ENCODE measurements at places on chromosomes 3 and 15.

GRCh38 chr3:114847564-114847963 lies 299.5 kb downstream of the ZBTB20 start:
- DNase-seq, result no peak

DNA sequence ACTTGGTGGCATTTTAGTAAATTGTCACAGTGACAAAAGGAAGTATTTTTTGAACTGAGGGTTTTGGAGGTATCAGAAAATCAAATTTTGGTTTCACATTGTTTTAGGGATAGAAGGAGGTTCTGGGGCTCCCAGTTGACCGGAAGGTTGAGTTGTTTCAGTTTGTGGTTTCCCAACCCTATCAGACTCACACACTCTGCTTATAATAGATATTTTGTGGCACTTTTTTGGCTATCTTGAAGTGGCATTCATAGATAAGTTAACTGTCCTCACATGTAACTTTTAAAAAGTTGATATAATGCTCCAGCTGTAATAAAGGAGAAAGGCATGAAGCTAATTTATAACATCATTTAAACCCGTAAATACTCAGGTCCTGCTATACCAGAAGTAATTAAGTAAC lies 12.8 kb downstream of the ARMC8 start:
- no peak for DNase-seq

GRCh38 chr3:130729154-130729553 lies 17.5 kb downstream of the PIK3R4 start:
- DNase-seq, result no peak

- no peak for DNase-seq
Observed at GRCh38 chr3:127753898-127754410, 68.4 kb downstream of the MGLL start.

DNA sequence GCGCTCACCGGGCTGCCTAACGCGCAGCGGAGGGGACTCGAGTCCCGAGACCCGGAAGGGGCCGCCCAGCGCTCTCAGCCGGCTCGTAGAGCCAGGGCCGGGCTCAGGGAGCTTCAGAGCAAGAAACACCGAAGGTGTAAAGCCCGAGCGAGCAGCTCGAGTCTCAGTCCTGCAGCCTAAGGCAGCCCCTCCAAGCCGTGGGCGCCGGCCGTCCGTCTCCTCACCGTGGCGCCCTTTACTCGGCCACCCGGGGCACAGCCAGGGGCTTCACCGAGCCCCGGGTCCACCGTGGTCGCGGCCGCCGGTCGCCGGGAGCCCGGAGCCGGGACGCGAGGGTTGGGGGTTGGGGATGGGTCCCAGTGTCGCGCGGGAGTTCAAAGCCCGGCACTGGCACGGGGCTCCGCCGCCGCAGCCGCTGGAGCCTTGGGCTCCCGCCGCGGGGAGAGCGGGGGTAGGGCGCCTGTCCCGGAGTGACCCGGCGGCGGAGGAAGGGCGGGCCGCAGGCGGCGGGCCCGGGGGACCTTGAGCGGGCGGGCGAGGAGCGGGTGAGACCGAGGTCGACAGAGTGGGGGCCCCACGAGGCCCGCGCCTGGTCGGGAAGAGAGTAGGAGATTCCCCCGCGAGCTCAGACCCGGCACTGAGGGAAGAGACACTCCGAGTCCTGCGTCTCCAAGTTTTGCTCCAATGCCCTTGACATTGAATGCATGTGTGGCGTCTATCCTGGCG lies 26.9 kb upstream of the THRB start:
- DNase-seq, result no peak

- no peak for DNase-seq
Observed at GRCh38 chr3:13563321-13563720, 14.4 kb downstream of the FBLN2 start.

- DNase-seq, result no peak
Observed at GRCh38 chr15:64739577-64740143, 35.7 kb downstream of the RBPMS2 start.

DNA sequence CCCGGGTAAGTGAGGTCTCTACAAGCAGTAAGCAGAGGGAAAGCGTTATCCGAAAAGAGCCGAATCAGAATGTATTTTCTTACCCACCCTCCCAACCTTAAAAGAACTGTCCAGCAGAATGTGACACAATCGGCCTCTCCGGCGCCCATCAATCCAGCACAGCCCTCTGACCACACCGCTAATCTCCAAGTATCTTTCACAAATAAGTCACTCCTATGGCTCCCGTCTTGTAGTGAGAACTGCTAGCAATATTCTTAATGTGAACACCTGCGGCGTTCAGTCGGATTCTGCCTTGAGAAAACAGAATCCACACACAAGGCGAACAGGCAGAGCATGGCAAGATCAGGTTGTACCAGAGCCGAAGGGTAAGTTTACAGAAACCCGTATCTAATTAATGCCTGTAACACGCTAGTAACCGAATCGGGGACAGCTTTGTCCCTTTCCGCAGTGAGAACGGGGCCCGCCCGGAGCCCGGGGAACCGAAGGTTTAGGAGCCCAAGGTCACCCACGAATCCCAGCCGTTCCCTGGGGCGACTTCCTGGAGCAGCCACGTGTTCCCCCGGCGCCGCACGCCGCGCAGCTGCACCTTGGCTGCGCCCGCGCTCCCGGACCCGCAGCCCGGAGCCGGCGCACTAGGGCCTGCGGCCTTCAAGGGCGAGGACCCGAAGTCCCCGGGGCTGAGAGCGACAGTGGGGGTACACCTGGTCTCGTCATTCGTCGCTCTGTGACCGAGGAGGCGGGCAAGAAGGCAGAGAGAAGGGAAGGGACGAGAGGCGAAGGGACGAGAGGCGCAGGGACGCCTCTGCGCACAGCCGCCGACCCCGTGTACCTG lies 672 bp downstream of the TFRC start:
- no peak for DNase-seq

DNA sequence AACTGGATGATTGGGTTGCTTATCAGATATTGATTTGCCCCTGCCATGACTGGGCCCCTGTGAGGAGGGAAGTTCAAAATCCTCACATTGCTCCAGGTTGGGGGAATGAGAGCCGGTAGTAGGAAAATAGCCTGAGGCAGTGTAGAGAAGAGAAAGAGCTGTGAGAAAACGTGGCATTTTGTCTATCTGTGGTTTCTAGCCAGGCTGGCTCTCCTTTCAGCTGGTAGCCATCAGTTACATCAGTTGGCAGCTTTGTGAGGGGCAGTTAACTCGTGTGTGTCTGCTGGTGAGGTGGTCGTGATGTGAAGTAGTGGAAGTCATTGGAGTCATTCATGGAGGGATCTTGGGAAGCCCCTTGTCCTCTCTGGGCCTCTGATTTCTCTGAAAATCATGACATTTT lies 5.2 kb downstream of the ESYT3 start:
- DNase-seq, result no peak

GRCh38 chr3:13465236-13465873 lies 14.8 kb upstream of the HDAC11 start:
- DNase-seq, result no peak

DNA sequence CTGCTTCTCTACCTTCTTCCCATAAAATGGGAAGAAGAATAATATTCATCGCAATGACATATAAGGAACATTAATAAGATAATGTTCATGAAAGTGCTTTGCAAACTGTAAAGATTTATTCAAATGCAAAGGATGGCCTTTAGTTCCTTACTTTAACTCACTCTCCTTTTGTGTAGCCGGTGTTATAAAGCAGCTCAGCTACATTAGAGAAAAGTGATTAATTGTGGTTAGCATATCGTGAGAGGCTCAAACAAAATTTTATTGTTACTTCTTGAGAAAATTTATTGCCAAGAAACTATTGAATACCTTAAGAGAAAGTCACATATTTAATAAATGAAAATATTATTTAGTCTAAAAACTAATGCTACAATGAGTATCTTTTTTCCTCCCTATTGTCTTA lies 250.7 kb upstream of the NR2E3 start:
- DNase-seq, result no peak
